Pulmonary artery endothelial cell (primary cell): ENCODE measurements at places on chromosomes 5 and 9. TPM values are rescaled to one million over a fixed set of nuclear protein-coding genes. Genes with fewer than 3 reads are reported as not detected.

The FAM221B gene
- not detected in 2 replicates for total RNA-seq

The CTSV gene
- 1.1 TPM in 2 replicates for total RNA-seq

The DPP7 gene
- total RNA-seq, result 73.7 and 133 TPM in 2 replicates

The ACSL6 gene
- total RNA-seq, result not detected in 2 replicates

- no peak for DNase-seq
Measured at GRCh38 chr5:101418713-101419118, 515.6 kb upstream of the ST8SIA4 start.

DNA sequence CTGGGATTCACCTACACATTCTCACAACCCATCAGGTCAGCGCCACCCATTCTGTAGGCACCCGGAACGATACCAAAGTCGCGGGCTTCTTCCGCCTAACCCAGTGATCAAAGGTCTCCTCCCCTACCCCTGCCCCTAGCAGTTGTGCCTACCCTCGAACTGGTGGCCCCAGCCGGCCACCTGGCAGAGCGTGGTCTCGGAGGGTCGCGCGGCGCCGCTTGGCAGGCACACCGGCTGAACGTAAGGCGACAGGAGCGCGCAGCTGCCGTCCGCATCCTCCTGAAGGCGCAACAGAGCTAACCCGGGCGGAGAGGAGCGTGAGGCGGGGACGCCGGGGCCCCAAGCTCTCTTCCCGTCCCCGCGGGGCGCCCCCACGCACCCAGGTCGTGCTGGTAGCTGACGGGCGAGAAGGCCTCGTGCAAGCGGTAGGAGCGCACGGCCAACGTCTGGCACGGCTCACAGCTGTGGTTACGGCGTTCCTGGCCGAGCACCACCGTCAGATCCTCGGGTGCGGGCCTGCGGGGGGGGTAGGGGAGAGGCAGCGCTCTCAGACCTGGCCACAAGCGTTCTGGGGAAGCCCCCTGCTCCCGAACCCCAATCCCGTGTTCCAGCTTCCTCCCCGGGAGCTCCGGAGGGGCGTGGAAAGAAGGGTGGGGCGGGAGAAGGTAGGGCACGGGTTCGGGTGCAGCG is 2.8 kb upstream of the PFN3 start:
- DNase-seq, result no peak

DNA sequence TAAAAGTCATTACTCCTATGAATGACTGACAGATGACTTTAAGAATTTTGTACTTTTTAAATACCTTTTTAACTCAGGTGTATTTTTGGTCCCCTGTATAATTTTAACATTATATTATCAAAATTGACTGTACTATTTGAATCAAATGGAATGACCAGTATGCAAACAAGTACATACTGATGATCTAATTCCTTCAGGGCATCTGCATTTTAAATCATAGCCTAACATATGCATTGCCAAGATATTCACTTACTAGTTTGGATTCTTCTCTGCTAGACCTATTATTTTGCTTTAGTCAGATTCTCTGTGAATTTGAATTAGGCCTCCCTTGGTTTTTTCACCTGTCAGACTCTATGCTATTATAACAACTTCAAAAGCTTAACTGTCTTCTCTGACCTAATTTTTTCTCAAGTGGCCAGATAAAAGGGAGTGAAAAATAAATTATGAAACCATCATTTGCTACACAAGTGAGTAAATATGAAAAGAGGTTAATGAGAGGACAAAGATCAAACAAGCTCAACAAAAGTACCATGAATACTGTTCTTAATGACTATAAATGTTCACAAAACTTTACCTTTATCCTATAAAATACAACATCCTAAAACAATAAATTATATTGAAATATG is 1505.2 kb upstream of the CDH9 start:
- DNase-seq, result no peak

DNA sequence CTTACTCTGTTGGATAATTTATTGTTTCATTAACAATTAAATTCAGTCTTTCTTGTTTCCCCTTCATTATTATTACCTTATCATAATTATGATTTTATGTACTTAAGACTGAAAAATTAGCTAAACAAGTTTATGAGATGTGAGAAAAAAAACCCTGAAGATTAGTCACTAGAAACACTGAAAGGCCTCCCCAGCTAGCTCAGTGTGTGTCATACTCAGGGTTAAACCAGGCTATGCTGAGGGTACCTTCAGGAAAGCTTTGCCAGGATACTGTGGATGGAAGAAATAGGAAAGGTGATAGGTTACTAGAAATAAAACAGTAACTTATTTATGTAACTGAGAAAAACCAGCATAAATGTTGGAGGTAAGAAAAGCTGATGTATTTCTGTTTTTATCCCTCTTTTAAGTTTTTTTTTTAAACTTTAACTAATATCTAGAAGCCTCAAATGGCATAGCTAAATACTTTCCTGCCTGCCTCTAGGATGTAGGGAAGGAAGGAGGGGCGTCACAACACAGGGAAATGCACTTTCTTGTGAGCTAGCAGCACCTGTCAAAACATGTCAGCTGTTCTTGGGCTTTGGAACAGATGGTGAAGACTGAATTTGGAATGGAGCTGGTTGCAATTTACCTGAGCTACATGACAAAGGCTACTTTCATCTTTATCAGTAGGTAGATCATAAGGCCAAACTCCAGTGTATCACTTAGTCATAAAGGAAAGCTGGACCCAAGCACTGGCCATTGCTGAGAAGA is 24.2 kb downstream of the NMRK1 start:
- no peak for DNase-seq

DNA sequence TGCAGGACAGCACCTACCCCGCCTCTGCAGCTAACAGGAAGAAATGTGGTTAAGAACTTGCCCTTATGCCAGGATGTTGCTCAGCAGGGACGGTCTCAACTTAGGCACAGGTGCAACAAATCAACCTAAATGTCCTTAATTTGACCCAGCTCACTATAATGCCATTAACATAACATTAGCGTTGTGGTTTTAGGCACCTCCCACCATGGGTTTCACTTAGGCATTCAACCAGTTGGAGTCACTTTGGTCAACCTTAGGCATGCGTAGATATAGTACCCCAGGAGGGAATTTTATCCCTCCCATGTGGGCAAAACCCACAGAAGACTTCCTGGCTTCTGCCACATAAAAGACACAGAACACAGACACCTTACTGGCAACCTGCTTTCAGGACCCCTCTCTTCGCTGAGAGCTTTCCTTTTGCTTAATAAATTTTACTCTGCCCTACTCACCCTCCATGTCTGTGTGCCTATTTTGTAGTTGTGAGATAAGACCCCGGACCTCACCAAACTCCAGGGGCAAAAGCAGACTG is 8.7 kb upstream of the ERAP1 start:
- DNase-seq, result no peak

DNA sequence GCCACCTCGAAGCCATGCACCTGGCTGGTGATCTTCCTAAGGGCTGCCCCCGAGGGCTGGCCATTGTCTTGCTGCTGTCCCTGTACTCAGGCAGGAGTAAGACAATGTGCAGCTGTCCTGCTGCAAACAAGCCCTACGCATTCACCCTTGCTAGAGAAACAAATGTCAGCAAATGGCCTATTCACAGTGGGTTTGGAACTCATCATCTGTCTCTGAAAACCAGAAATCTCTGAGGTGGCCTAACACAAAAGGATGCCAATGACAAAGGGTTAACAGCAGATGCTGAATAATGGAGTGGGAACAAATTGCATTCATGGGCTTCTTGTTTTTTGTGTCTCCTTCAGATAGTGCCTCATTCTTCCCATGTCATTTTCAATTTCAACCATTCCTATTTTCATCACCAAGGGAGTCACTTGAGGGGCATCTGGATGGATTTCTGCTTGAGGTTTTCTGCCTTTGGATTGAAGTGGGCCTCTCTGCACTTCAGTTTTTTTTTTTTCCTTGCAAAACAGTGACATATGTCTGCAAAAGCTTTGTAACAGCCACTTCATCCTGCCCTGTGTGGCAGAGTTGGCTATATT is 261.6 kb upstream of the VLDLR start:
- no peak for DNase-seq

DNA sequence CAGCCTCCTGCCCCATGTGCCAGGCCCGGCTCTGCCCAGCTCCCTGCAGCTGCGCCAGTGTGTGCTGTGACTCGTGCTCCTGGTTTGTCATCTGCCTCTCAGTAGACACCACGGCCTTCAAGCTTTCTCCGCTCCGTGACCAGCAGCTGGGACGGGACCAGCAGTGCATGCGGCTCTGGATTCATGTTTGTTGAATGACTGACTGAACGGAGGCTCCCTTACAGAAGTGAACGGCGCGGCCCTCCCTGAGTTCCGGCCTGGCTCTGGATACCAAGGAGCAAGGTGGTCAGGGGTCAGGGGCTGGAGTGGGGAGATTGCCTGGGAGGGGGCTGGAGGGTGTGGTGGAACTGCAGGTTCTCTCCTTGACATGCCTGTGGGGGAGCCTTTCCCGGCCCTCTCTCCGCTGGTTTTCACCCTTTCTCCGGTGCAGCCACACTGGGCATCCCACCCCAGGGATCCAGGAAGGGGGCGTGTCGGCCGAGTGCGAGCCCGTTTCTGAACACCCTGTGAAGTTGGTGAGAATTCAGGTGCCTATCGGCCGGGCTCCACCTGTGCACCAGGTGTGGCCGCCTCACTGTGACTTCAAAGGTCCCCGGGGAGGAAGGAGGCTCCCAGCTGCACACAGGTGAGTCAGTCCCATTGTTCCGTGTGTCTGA is 11.1 kb upstream of the CEP72 start:
- no peak for DNase-seq

- no peak for DNase-seq
Measured at GRCh38 chr9:82601293-82601771, 461.6 kb downstream of the RASEF start.

GRCh38 chr5:135565266-135565665 is 13.5 kb downstream of the CXCL14 start:
- no peak for DNase-seq

- DNase-seq, result no peak
Measured at GRCh38 chr5:63164838-63165535, 586.4 kb downstream of the LRRC70 start.

- no peak for DNase-seq
Measured at GRCh38 chr9:7266911-7267595, 509.3 kb downstream of the KDM4C start.

DNA sequence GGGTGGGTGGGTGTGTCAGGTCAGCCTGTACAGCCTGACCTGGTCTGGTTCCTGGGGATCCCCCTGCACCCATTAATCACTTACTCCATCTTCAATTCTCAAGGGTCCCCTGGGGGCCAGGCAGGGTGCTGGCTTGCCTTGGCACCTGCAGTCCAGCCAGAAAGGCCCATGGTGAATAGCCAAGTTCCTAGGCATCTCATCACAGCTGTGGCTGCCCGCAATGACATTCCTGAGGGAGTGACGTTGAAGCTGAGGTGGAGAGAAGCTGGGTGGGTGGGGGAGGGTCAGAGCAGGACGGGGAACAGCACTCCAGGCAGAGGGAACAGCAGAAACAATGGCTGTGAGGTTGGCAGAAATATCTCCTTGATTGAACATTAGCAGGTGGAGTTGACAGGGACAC is 10.6 kb downstream of the HMCN2 start:
- no peak for DNase-seq

DNA sequence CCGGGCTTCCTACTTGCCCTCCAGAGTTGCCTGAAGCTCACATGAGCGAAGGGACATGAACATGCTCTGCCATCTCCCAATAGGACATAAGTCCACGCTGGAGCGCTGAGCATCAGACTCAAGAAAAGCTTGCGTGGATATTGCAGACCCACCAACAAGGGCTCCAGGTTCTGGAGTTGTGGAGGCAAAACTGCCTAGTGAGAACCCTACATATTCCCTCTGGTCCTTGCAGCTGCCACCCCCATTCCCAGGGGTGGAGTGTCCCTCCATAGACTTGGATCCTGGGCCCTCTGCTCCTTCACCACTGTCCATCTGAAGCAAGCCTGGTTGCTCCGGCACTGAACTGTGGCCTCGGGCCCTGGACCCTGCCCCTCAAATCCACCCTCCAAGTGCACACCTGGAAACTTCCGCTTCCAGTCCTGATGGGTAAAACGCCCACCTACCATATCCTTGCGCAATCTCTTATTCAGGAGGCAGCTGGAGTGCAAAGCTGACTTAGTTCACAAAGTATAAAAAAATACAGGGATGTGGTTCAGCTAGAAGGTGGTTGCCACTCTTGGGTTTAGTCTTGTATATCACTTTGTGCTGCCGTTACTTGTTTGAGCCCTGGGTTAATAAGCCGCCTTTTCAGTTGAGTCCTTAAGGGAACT is 28.0 kb downstream of the HRH2 start:
- DNase-seq, result no peak
